ENCODE measurements at places on chromosomes 2 and 18.

GRCh38 chr2:127423880-127424279 is 5.7 kb downstream of the PROC start:
- no peak for DNase-seq

GRCh38 chr2:25222477-25223121 is 54.2 kb upstream of the POMC start:
- DNase-seq: no peak

GRCh38 chr18:28073658-28074057 is 103.3 kb downstream of the CDH2 start:
- DNase-seq: no peak

- no peak for DNase-seq
These were observed 64.7 kb upstream of the ST3GAL5 start for GRCh38 chr2:85953476-85953875.

All from activated naive CD4-positive, alpha-beta T cell (primary cell).